ENCODE measurements at places on chromosomes 11 and 22.

DNA sequence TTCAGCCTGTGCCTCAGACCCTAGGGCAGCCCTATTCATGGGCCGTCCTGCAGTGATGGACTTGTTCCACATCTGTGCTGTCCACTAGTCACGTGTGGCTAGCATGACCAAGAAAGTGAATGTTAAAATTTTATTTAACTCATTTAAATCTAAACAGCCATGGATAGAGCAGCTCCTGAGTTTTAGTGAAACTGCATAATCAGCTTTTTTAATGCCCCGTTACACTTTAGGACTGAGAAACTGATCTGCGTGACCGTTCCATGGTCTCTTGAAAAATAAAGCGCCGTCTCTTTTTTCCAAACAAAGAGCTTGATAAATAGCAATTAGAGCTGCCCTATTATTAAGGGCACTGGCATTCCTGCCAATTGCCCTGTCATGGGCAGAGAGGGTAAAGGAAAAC, 76.5 kb upstream of the SNX19 start:
- no peak for DNase-seq

DNA sequence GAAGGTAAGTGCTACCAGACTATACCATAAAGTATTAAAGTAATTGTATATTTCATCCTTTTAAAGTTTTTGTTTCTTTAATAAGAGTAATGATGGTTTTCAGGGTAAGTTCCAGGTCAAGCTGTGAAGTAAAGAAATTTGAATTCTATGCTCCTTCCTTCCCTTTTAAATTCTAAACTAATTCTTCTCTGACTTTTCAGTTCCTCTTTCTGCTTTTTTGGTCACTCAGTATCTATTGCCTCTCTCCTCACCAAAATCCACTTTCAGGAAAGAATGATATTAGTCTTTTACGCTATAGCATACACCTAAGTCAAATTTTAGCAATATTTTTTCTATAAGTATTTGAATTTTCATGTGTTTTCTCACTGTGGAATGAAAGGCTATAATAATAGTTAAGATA, 8.2 kb downstream of the MMP8 start:
- no peak for DNase-seq

- DNase-seq, result no peak
Observed at GRCh38 chr22:23574371-23574811, 5.7 kb downstream of the IGLL1 start.

DNA sequence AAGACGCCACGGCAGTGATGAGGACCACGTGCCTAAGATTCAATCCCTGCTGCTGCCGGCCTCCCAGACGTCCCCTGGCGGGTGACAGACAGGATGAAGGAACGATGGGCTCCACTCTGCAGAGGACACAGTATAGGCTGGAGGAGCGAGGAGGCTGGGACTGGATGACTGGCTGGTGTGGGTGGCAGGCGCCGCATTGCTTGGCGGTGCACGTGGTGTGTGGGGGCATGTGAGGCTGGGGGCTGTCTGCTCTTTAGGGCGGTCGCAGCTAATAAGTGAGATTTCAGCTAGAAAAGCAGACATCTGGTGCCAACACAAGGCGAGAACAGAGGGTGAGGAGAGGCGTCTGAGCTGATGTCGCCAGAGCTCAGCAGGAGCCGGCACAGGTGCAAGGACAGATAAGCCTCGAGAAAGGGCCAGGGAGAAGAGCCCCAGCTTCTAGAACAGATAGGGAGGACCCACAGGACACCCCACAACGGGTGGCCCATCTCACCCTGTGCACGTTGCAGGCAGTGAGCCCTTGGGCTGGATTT, 33.2 kb downstream of the TSPAN4 start:
- no peak for DNase-seq

- no peak for DNase-seq
Observed at GRCh38 chr11:93689240-93689639, 27.8 kb downstream of the CEP295 start.

GRCh38 chr11:90668502-90668901, 445.7 kb upstream of the CHORDC1 start:
- no peak for DNase-seq

DNA sequence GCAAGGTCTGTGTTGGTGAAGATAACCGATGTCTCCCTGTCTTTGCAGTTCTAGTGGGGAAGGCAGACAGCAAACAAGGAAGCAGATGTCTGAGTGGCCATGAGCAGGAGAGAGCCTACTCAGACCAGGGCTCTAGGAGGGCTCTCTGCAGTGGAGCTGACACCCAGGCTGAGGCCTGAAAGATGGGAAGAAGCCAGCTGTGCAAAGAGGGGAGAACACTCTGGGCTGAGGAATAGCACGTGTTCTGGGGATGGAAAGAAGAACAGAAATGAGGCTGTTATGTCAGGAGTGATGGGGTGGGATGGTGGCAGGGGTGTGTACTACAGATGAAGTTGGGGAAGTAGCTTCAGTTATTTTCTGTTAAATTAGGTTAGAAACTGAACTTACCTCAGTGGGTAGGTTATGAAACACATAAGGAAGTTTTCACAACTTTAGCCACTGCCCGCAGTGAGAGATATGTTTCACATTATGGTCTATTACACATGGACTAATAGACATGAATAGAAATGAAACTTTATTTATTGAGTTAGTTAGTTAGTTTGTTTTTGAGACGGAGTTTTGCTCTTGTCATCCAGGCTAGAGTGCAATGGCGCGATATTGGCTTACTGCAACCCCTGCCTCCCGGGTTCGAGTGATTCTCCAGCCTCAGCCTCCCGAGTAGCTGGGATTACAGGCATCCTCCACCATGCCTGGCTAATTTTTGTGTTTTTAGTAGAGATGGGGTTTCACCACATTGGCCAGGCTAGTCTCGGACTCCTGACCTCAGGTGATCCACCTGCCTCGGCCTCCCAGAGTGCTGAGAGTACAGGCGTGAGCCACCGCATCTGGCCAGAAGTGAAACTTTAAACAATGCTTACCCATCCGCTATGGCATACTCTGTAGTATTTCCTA, 7.8 kb downstream of the DCPS start:
- DNase-seq, result no peak

- no peak for DNase-seq
Observed at GRCh38 chr22:21945453-21946261, 7.0 kb downstream of the PPM1F start.

DNA sequence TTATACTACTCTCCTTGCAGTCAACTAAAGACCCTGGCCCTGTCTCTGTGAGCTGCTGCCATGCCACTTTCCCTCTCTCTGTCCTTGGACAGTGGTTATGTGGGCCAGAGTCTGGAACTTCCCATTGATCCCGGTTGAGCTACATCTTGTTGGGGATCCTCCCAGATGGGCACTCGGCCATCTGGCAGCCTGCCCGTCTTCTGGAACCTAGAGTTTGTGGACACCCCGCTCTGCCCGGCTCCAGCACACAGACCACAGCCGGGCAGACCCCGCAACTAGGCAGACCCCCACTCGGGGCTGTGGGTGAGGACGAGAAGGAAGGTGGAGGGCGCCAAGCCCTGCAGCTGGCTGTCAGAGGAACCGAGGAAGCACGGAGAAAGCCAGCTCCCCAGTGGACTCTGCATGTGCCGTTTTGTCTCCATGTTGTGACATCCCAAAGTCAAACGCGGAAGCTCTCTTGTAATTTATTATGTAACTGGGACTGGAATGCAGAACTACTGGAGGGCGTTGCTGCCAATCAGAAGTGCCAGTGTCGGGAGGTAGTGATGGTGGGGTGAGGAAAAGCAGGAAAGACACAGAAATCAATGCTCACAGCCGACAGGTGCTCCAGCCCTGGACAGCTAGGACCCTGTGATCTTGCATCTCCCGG, 207.7 kb downstream of the CEP164 start:
- no peak for DNase-seq

GRCh38 chr11:116849486-116849885, 12.1 kb upstream of the APOA1 start:
- no peak for DNase-seq
